ENCODE measurements at places on chromosomes 2 and 18. TPM values are rescaled to one million over a fixed set of nuclear protein-coding genes. Genes with fewer than 3 reads are reported as not detected.

- no peak for DNase-seq
Measured at GRCh38 chr2:28952836-28953211, 28.3 kb upstream of the TOGARAM2 start.

DNA sequence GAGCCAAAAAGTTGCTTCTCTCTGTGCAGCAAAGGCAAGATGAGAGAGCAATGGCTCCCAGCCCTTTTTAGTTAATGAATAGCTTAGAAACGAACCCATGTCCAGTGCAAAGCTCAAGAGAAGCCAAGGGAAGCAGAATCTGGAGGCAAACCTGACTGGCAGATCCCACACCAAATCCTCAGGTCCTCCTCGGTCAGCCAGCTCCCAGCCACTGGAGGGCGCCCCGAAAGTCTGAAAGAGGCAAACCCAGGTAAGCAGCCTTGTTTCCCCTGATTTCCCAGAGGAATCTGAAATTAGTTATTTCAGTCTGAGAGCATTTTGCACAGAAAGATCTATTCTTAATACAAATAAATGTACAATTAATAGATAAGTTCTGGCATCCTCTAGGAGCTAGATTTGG is 71.3 kb upstream of the PID1 start:
- no peak for DNase-seq

- DNase-seq = peak; percentile 76
Measured at GRCh38 chr18:2857491-2858131, 10.8 kb downstream of the EMILIN2 start.

DNA sequence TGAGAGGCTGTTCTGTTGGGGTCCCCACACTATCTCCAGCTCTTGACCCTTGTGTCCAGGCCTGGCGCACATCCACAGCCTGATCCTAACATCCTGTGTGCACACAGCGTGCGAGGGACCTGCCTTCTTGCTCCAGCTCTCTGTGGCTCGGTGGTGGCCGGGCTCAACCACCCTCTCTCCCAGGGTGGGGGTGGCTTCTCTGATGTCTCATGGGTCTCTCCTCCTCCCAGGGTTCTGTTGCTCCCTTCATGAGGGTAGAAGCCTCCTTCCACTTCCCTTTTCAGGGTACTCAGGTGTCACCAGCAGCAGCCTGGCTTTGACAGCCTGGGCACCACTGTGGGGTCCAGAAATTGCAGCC is 196.9 kb upstream of the RAB6C start:
- DNase-seq = no peak

DNA sequence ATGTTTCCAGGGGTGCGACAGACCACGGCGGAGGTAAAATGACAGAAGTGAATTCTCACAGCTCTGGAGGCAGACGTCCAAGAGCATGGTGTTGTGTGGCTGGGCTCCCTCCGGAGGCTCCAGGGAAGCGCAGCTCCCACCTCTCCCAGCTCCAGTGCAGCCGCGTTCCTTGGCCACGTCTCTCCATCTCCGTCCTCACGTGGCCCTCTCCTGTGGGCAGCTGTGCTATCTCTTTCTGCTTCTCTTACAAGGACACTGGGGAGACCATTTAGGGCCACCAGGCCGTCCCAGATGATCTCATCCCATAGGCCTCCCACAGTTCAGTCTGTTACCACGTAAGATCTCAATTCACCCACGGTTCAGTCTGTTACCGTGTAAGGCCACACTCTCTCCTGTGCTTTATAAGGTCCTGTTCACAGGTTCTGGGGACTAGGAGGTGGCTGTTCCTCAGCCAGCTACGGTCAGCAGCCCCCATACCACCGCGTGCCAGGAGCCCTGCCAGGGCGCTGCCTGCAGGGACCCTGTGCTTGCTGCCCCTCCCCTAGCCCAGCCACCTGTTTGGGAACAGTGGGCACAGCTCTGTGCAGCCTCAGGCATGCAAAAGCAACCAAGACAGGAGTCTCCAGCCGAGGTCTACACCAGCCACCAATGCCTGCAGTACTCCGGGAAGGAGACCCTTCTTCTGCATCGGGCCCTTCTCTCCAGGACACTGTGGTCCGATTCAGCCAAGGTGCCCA is 2.9 kb upstream of the MAB21L4 start:
- no peak for DNase-seq

- no peak for DNase-seq
Measured at GRCh38 chr18:45935591-45936335, 31.4 kb downstream of the EPG5 start.

- DNase-seq = no peak
Measured at GRCh38 chr2:193153576-193153975, 958.8 kb upstream of the TMEFF2 start.

- DNase-seq = peak; percentile 75
Measured at GRCh38 chr2:160492401-160493226, 993 bp downstream of the RBMS1 start.

GRCh38 chr2:191150600-191151330 is at the start of gene STAT4:
Gene STAT4, minus strand, starts transcription at chr2:191150994. Its CDS starts 2,791 bp downstream, at chr2:191148203.
- peak; percentile 56 for DNase-seq

- no peak for DNase-seq
Measured at GRCh38 chr2:100268986-100269385, 53.3 kb downstream of the LONRF2 start.

- no peak for DNase-seq
Measured at GRCh38 chr18:69866212-69866611, 81.5 kb downstream of the CD226 start.

DNA sequence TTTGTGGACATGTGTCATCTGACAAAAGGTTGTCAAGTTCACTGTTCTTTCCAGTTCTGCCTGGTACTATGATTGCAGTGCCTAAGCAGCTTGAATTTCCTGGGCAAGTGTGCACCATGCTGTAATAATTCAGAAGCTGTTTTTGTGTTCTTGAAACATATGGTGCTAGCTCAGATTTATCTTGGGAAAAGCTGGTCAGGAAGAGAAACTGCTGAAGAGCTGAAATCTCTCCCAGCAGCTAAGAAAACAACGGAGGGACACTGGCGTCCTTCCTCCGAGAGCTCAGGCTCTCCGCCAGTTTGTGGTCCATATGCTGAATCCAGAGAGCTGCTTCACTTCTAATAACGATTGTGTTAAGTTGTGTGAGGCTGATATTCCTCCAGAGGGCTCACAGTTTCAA is 642.0 kb downstream of the DPP10 start:
- DNase-seq = no peak

DNA sequence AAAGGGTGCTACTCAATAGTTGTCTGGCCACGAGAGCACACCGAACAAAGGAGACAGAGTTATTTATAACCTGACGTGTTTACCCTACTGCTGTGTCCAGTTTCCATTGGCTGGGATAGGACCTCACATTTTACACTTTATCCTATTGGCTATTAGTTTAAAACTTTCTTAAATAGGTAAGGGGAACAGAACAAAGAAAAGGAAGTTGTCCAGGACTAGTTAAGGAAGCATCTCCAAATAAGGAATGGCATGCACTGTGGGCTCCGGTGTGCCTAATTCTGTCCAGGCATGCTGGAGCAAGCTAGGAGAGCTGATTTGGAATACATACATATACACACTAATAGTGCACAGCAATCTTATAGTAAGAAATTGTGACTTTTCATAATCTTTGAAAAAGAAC is 72.2 kb downstream of the CAB39 start:
- no peak for DNase-seq

- DNase-seq = no peak
Measured at GRCh38 chr2:27249891-27250651, 12.8 kb downstream of the SLC30A3 start.

DNA sequence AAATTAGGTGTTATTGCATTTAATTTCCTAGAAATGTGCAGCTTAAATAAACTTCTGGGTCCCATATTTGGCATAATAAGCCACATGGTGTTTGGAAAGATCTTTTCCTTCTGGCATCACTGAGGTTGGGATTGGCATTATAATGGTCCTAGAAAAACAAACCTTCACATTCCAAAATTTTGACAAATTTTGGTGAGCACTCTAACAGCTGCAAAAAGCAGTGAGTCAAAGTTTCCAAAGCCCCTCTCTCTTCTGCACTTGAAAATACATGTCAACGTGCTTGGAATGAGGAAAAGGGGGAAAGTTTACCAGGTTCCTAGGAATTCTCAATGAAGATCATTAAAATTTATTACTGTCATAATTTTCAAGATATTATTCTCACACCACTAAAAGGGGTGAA is 77.8 kb upstream of the STK17B start:
- DNase-seq = no peak

DNA sequence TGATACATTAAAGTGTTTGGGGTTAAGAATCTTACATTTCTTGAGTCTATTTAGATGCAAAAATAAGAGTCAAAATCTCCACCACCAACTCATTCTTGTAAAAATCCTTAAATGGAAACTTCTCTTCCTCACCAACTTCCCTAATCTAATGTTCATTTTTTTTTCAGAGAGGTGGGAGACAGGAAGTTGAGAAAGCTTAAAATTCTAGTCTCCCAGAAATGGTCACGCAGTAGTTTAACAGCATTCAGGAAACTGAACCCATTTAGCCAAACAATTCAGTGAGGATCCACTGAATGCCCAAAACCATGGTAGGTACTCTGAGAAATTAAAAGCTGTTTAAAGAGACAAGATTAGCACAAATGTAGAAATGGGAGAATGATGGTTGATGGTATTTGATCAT is 69.0 kb downstream of the TXNL1 start:
- DNase-seq = no peak

- no peak for DNase-seq
Measured at GRCh38 chr2:611519-611918, 65.7 kb downstream of the TMEM18 start.

DNA sequence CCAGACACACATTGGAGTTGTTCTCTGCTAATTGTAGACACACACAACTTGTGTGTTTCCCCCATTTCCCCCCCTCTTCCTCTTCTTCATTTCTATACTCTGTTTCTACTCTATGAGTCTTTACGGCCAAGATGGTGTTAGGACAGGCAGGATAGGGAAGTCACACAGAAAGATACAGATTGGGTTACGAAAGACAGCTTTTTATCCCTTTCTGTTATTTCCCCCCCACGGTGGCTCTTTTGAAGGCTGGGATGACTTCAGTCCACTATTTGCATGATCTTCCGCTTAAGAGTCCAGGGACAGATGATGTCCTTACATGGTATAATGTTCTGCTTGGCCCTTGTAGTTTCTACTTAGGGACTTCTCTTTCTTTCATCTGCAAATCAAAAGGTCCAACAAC is 1.6 kb upstream of the EMILIN2 start:
- no peak for DNase-seq

GRCh38 chr2:231920366-231920765 is 5.8 kb downstream of the NPPC start:
- no peak for DNase-seq

- no peak for DNase-seq
Measured at GRCh38 chr2:104845946-104846785, 7.7 kb upstream of the POU3F3 start.

GRCh38 chr2:201866643-201867473 is 60.5 kb downstream of the CDK15 start:
- DNase-seq = no peak

DNA sequence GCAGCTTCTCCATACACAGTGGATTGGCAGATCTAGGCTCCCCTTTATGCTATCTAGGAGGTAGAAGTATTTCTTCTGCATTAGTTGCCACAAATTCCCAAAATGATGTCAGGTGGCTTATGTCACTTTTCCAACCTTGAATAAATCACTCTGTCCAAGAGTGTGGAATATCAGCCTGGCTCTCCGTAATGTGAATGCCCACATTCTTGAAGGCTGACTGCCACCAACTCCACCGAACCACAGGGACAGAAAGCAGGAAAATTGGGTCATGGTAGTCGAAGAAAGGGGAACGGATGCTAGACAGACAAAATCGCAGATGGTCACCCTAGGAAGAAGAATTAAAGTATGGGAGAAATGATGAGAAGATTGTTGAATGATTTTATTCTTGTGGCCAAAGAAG is 624.9 kb upstream of the CDH2 start:
- no peak for DNase-seq

GRCh38 chr2:178761759-178762371 is 45.4 kb downstream of the TTN start:
- no peak for DNase-seq

- DNase-seq = no peak
Measured at GRCh38 chr2:62141142-62141740, 54.7 kb upstream of the B3GNT2 start.

- DNase-seq = no peak
Measured at GRCh38 chr2:147348931-147349555, 495.8 kb upstream of the ACVR2A start.

DNA sequence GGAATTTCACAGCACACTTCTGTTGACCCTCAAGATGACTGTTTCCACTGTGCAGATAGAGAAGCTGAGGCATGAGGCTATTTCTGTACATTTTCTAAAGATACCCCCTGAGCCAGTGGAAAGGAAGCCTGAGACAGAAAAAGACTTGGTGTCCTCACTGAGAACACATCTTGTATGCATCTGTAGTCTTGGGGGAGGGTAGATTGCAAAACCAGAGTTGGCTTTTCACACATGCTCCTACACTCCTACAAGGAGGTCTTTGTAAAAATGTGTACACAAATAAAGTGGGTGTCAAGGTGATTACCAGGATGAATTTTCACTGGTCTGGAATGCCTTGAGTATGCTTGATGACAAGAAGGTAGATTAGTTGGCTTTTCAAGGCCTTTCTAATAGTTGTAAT is 98.0 kb downstream of the KCTD18 start:
- DNase-seq = no peak

DNA sequence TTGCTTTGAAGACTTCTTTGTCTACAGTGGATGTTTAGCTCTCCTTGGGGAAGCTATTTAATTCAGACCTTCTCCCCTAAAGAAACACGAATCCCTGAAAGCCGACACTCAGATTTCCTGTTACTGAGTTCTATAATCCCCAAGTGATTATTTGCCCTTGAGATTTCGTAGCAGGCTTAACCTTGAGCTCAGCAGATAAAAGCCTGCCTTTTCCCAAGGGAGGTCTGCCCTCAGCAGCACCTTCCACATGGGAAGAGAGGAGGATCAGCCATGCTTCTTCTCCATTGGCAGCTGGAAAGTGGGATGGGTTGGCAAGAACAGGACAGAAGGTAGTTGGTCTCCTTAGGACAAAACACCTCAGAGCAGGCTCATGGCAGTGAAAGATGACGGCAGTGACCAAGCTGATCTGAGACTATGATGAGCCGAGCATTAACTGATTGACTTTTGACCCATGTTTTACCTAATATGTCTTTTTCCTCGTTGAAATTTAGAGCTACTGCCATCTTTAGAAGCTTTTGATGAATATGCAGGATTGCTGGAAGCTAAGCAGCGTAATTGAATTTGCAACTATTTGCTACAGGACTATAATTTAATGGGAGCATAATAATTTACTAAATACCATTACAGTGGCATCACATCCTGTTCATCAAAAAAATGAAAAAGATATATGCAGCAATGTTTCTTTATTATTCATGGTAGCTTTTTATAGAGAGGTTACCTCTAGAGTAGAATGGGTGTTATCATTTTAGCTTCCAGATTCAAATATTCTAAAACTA is 511.1 kb upstream of the ID2 start:
- DNase-seq = no peak

- DNase-seq = no peak
Measured at GRCh38 chr2:159213296-159213695, 73.2 kb downstream of the WDSUB1 start.

GRCh38 chr2:179106676-179107428 is 56.9 kb upstream of the CCDC141 start:
- no peak for DNase-seq

- no peak for DNase-seq
Measured at GRCh38 chr2:70826696-70827350, 6.4 kb upstream of the CLEC4F start.

The EMILIN1 gene
- 65.8 TPM for total RNA-seq

The ZNF396 gene
- 4.8 TPM for total RNA-seq

The YES1 gene
- total RNA-seq = 42.0 TPM

The SH2D6 gene
- 0.75 TPM for total RNA-seq

The SCN7A gene
- 5.0 TPM for total RNA-seq

The CXCR1 gene
- total RNA-seq = not detected

The DLGAP1 gene
- 0.52 TPM for total RNA-seq

The SCYGR1 gene
- total RNA-seq = not detected

The NLRC4 gene
- 0.65 TPM for total RNA-seq

The ILKAP gene
- 67.4 TPM for total RNA-seq
